ENCODE measurements at places on chromosomes 5 and 9.

DNA sequence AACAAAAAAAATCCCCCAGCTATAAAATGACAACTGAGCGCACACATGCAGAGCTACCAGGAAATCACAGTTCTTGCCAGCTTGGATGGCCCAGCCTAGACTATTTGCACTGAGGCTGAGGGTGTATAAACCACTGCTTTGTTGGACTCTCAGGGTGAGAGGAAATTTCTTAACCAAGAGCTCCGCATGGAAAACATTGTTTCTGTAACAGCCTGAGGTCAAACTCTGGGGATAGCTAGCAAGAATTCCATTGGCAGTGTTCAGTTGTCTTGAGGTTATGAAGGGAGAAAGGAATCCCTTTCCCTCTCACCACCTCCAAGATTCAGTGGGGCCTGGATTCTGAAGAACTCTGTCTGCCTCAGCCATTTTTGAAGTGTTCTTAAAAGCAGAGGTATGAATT is 360.0 kb downstream of the OSTF1 start:
- no peak for DNase-seq

- no peak for DNase-seq
Measured at GRCh38 chr9:114777821-114778609, 27.8 kb downstream of the TNFSF15 start.

GRCh38 chr9:130548103-130548502 is 31.3 kb upstream of the FUBP3 start:
- DNase-seq = no peak

- no peak for DNase-seq
Measured at GRCh38 chr9:124132671-124133147, 121.1 kb downstream of the LHX2 start.

DNA sequence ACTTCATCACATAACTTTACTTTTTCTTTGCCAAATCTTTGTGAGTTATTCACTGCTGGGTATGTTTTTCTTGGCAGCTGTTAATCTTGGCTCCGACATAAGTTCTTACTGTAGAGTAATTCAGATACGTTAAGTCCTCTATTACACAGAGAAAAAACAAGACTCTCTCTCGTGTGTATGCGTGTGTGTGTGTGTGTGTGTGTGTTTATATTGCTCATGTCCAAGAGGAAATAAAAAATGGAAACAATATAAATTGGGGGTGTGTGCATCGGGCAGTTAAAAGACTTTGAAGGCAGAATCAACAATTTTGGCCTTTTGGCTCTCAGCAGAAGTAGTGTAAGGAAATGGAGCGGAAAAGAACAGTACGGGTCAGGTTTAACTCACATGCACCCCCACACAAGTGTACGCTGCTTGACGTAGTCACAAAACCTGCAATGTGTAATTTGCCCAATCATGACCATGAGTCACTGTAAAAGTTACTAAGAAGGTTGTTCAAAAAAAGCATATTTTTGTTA is 67.2 kb upstream of the IFNE start:
- DNase-seq = no peak

DNA sequence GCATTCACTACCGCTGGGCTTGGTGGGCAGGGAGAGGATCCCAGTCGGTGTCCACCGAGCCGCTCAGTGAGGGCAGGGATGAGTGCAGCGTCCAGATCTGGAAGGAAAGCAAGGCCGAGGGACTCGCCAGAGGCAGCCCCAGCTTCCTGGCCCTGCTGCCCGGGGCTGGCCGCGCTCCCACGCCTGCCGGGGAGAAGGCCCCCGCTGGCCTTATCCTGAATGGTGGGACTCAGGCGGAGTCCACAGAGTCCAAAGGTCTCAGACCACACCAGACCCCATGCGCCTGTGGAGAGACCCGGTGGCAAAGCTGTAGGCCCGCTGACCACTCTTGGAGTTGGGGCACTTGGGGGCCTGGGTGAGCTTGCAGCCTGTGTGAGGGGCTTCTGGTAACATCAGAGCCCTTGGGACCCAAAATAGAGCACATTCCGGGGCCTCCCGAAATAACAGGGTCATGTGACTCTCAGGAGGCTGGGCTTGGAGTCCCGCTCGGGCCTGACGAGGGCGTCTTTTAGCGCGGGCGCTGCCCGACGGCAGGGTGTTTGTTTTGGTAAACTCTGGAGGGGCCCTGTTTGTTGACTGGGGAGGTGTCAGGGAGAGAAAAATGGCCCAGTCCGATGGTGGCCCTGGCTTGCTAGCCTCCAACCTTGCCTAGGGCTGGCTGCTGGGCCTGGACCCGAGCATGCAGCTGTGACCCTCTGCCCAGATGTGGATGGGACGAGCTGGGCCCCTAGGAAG is 2.8 kb downstream of the RXRA start:
- DNase-seq = no peak

GRCh38 chr5:67960939-67961338 is 254.6 kb upstream of the PIK3R1 start:
- no peak for DNase-seq

GRCh38 chr5:156396830-156397081 is 69.8 kb downstream of the SGCD start:
- DNase-seq = no peak

DNA sequence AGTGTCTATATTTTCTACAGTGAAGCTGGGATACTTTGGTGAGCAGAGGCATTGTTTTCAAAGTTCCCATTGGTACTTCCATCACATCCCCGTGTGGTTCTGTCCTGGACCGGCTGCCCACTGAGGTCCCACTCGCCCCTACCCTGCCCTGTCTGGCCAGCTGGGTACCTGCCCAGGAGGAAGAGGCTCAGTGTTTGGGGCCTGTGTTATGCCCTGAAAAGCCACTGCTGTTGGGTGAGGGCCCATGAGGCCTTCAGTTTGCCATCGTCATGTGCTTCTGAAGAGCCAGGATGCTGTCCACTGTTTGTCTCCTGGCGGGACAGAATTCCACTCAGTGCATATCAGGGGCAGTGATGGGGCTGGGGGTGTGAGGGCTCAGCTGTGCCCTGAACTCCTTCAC is 2.6 kb upstream of the CEP72 start:
- DNase-seq = no peak

GRCh38 chr5:140576776-140577201 is 12.2 kb downstream of the SLC35A4 start:
- peak; percentile 25 for DNase-seq

- no peak for DNase-seq
Measured at GRCh38 chr5:175840050-175840841, 31.1 kb upstream of the CPLX2 start.

GRCh38 chr9:109270971-109271925 is 49.6 kb downstream of the EPB41L4B start:
- DNase-seq = no peak

DNA sequence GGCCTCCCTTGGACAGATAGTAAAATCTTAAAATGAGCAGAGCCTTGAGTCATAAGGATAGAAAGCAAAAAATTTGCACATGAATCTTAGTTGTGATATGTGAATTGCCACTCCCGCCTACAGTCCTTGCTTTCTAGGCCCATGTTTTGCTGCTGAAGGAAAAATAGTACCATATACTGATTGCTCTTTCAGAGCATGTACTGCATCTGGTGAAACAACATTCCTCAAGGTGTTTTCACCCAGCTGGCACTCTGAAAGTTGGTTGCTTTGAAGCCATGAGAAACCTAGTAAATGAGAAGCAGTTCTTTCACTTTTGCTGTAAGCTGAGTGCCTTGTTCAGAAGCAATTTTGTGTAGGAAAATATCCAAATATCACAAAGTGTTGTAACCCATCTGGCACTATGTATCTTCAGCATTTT is 10.3 kb downstream of the CDC37L1 start:
- no peak for DNase-seq

- DNase-seq = peak; percentile 27
Measured at GRCh38 chr5:5085381-5085780, 54.7 kb upstream of the ADAMTS16 start.

GRCh38 chr9:137190315-137190856 is 1.9 kb downstream of the SSNA1 start:
- no peak for DNase-seq

DNA sequence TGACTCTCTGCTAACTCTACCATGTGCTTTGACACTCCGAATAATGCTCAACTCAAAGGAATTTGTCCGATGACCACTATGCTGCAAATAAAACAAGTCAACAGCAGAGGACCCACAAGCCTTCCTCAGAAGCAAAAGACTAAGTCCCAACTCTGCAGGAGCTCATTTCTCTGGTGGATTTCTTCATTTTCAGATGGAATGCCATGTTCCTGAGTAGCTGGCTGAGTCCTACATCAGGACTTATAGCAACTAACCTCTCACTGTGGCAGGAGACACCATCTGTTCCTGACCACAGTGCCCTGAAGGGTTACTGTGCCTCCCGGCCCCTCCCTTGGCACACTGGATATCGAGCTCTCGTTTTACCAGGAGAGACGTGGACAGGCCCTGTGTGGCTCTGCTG is 20.8 kb downstream of the LHFPL2 start:
- DNase-seq = no peak

GRCh38 chr5:63931836-63932235 is 30.4 kb downstream of the HTR1A start:
- DNase-seq = no peak

DNA sequence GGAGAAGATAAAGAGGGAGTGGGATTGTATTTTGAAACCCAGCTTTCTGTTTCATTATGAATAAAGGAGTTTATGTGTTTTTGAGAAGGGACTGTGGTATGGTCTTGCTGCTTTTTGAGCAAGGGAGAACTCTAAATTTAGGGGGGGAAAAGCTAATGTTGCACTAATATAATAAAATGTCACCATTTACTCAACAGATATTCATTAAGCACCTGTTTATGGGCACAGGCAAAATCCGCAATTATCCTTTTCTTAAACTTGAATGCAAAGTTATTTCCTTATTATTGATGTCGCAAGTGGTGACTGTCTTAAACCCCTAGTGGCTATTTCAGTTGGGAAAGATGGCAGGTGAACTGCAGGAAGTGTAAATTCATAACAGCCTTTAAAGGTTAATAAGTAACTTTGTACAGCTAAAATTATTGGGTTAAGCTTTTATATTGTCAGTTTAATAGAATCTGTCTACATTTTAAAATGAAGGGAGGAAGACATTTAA is 1.5 kb downstream of the CDC42SE2 start:
- DNase-seq = peak; percentile 19

DNA sequence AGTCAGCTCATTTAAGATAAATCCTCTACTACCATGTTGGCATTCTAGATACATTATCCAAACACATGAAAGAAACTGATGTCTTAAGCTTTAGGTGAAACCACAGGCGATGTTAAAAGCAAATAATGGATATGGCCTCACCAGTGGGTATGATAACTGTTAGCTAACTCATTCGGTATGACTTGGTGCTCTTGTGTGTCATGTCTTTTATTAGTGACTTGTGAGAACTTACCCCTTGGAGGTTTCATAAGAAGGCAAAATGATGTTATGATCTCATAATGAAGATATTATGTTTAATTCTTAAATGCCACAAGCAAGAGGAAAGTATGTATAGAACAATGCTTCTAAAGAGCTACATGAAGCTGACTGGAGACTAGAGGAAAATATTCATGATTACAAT is 1227.0 kb downstream of the EFNA5 start:
- no peak for DNase-seq

DNA sequence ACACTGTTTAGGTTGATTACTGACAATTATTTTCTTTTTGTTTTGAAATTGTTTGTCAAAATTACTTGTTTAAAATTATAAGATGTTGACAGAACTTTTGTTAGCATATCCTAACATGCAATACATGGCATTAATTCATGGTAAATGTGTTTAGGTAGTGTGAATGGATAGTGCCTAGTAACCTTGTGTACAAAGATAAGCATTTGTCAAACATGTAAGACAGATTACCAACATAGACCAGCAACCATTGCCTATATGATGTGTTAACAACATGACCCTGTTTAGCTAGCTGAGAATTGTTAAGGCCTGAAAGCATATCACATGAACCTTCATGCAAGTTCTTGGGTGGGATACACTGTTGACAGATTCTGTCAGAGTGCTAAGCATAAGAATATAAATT is 13.4 kb downstream of the MAN2A1 start:
- DNase-seq = no peak

- no peak for DNase-seq
Measured at GRCh38 chr9:126431077-126431742, 104.6 kb downstream of the MVB12B start.

DNA sequence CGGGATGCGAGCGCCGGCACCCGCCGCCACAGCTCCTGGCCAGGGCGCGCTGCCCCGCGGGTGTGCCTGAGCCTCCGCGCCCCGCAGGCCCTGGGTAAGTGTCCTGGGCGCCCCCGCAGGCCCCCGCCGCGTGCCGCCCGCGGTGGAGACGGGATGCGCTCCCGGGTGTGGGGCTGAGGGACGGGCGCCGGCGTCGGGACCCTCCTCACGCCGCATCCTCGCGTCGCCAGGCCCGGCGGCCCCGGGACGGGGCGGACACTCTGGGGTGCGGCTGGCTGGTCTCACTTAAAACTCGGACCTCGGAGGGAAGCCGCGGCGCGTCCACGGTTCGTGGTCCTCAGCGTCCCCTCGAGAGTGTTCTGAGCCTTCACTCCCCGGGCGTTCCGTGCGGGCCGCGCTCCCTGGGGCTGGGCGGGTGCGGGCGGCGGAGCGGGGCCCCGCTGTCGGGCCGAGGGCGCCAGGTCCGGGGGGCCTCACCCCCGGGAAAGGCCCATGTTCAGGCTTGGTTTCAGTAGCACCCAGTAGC is 275 bp downstream of the AHRR start:
- no peak for DNase-seq

DNA sequence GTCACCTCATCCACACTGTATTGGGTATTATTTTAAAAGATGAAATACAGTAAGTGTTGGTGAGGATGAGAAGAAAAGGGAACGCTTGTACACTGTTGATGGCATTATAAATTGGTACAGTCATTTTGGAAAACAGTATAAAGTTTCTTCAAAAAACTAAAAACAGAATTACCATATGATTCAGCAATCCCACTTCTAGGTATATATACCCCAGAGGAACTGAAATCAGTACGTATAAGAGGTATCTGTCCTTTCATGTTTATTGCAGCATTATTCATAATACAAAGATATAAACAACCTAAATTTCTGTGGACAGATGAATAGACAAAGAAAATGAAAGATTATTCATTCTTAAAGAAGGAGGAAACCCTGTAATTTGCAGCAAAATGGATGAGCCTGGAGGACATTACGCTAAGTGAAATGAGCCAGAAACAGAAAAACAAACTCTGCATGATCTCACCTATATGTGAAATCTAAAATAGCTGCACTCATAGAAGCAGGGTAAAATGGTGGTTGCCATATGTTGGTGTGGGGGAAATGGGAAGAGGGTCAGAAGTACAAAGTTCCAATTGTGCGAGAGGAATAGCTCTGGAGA is 191.6 kb downstream of the TRIM36 start:
- no peak for DNase-seq

GRCh38 chr9:14888875-14889274 is 21.4 kb downstream of the FREM1 start:
- no peak for DNase-seq
